ENCODE measurements at places on chromosomes 2 and 18.

- no peak for DNase-seq
Measured at GRCh38 chr2:96599941-96600340, 38.2 kb downstream of the KANSL3 start.

DNA sequence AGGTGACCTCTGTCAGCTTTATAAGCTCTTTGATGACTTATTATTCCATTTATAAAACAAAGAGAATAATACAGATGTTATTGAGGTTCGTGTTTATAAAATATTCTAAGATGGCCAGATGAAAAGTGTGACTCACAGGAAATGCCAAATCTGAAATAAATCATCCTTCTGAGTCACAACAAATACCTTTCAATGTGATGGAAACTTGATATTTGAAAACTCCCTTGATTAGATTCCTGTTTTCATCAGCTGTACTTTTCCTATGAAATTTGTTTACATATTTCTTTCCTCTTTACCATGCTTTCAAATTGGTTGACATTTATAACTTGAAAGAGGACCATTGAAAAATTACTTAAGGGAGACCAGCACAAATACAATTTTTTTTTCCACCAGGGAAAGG, 30.6 kb upstream of the PPP1R1C start:
- DNase-seq = no peak

DNA sequence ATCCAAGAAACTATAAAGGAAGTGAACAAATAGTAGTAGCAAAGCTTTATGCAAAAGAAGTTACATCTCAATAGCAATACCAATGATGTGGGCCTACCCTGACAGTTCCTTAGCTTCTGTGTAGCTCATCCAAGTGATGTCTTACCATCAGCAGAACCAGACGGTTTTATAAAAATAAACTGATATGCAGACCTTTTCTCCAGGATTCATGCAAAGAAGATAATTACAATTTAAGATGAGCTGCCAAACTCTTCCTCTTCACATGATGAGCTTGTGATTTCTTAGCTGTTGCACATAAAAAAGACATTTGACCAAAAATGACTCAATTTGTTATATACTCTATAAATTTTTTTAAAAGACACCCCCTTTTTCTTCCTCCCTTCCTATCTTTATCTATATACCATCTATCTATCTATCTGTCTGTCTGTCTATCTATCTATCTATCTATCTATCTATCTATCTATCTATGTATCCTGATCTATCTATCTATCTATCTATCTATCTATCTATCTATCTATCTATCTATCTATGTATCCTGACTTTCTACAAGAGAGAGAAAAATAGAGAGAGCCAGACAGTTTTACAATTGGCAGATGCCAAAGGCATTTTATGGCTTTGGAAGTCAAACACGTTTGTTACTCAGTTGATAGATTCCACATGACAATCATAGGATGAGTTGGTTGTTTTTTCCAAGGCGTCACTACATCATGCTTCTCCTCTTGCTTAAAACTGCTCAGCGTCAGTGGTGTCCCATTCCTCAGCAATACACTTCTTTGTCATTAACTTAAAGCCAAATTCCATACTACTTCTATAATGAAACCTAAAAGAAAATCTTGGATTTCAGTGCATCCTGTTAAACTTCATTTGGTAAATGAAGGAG, 65.9 kb upstream of the ACTR3 start:
- no peak for DNase-seq

DNA sequence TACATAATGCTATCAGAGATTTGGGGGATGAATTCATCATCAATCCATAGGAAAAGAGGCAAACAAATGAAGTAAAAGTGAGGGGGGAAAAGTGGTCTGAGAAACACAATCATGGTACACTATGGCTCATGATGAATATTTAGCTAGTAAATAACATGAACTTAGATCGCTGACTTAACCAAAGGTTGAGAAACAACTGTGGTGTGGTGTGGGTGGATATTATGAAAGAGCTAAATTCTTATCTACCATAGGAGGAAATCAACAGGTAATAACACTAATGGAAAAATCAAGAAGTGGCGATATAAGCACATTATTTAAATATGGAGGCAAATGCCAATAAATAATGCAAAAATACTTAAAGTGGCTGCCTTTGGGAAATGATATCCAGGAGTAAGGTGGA, 12.2 kb upstream of the TPRKB start:
- DNase-seq = no peak

DNA sequence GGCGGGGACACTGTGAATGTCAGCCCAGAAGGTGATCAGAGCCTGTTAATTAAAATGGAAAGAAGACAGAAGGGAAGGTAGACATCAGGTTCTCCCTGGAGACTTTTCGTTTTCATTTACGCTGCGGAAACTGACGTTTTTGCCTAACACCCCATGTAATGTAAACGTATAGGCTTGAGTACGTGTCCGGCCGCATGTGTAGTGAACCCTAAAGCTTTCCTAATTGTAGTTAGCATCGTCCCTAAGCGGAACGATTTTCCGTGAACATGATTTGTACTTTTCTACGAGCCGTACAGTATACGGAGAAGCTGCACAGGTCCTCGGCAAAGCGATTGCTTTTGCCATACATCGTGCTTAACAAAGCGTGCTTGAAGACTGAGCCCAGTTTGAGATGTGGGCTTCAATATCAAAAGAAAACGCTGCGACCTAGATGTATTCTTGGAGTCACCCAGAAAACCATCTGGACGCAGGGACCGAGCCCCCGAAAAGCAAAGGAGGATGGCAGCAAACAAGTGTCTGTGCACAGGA, 284 bp downstream of the TIMM21 start:
- no peak for DNase-seq

GRCh38 chr2:136234261-136234660, 116.3 kb upstream of the CXCR4 start:
- DNase-seq = no peak

DNA sequence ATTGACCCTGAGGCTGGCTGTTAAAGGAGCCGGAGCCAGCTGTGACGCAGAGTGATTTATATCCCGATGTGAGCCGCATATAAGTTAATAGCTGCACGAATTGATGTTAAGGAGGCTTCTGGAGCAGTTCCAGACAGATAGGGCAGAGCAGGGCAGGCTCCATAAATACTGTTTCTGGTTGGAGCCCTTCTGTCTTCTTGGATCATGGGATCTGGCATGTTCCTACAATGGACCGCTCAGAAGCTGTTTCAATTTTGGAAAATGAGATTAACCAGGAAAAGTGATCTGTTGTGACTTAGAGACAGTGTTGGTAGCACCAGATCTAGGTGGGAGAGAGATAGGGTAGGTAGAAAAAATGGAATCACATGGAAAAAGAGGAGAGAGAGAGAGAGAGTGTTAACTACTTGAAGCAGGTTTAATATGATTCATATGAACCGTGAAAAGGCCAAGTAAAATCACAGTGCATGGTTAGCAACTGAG, 4.8 kb upstream of the IGFBP5 start:
- DNase-seq = no peak

GRCh38 chr18:37327063-37327577, 238.5 kb downstream of the CELF4 start:
- no peak for DNase-seq

DNA sequence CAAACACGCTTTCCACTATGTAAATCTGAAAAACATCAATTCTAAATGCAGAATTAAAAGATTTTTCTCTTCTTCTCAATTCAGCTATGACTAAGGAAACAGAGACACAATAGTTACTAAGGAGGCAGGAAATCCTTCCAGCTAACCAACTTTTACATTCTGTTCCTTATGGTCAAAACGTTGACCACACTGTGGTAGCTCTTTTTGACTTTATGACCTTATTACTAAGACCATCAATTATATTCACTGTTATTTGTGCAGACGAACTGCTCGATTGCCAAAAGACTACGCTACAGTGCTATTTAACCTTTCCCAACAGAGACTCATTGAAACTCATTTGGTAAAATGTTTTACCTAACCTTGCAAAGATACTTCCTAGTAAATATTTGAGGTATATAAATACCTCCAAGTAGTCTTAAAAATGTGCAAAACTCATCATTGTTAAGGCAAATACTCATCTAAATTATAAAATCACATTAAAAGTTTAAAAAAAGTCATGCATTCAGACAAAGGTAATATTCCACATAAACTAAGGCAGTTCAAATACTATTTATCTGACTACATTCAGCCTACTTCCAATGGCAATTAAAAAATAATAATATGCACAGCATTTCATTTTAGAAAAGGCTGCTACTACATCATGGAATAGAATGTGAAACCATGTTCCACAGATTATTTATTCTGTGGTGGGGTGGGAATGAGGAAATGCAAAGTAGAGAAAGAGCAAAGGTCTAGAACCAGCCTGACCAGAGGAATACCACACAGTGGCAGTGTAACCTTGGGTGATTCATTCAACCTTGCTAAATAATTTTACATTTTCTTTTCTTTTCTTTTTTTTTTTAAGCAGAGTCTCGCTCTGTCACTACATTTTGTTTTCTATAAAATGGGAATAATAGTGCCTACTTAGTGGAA, 139.9 kb downstream of the THADA start:
- DNase-seq = no peak

- DNase-seq = no peak
Measured at GRCh38 chr2:47062681-47063537, 92.2 kb downstream of the STPG4 start.

DNA sequence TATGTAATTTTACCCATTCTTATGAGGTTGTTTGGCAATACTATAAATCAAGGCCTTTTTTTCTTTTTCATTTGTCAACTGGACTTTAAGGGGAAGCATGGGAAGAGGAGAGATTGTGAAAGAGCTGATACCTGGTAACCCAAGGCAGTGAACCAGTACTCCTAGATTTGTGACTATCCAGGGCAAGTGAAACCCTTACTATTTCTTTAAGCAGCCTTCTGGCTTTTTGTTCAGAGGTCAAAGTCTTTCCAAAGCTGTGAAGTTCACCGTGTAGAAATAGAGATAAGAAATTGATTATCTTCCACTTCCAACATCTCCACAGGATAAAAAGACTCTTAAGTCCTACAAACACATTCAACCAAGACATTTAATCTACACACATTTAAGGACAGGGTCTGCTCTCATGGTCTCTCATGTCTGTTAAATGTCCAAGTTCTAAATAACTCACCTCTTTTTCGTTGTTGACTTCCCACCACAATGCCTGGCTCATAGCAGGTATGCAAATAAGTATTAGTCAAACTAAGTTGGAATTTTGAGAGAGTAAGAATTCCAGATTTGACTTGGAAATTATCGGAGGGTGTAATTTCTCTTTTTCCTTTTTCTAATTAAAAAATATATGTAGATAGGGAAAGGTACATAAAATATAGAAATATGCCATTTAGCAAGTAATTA, 485.8 kb downstream of the STK39 start:
- no peak for DNase-seq

DNA sequence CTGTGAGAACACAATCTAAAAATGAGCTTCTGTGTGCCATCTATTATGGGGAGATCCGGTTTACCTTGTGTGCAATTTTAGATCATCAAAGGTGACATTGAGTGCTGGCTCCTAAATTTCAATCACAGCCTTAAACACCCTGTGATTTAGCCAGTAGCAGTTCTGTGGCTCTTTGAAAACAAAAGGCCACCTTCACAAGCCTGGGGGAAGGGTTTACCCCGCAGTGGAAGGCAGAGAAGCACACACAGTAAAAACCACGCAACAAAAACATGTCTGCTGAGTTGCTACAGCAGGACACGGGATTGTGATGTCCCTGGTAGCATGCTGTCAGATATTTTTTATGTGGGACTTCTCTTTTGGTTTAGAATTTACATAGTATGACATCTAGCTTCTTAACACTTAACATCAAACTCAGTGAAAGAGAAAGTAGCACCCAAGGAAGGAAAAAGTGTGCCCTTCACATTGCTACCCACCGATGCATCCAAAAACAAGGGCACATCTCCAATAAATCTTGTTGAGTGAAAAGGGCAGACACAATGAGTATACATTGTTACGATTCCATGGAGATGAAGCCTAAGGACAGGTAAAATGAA, 56.1 kb upstream of the RNF152 start:
- DNase-seq = no peak

DNA sequence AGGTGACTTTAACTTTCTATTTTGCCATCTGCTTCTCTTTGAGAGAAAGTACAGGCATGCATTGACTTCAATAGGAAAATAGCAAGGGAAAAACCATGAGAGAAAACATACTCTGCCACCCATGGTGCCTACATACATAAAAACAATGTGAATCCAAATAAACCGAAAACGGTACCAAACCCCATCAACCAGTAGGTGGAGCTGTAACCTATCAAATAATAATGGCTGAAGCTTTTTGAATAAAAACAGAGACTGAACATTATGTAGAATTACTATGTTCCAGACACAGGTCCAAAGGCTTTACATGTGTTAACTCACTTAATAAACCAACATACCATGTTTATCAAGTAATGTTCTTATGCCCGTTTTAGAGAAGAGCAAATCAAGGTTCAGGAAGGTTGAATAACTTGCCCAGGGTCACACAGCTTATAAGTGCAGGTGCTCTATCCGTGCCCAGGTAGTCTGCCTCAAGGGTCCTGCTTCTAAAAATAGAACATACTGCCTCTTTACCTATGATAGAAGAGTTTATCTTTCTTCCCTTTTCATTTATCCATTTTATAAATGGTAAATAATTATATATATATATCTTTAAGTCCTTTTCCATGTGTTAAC, 293.9 kb upstream of the SYT4 start:
- no peak for DNase-seq

DNA sequence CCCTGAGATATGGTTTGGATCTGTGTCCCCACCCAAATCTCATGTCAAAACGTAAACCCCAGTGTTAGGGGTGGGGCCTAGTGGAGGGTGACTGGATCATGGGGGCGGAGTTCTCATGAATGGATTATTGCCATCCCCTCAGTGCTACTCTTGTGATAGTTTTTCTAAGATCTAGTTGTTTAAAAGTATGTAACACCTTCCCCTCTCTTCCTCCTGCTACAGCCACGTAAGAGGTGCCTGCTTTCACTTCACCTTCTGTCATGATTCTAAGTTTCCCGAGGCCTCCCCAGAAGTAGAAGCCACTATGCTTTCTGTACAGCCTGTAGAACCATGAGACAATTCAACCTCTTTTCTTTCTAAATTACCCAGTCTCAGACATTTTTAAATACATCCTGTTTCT, 16.9 kb downstream of the PUM2 start:
- DNase-seq = no peak

DNA sequence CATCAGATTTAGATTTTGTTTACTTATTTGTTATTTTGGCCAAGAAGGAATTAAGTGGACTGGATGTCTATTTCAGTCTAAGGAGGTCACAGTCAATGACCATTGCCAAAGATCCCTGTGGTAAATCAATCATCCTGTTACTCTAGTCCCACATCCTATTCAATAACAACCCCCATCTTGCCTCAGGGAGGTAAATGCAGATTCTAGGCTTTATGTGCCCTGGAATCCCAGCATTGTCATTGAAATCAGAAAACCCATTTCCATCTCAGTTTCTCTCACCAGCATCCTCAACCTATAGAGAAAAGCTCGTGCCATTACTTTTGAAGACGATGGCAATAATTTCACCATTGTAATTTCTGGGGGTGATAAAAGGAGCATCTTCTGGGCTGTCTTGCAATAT, 71.8 kb downstream of the SKA1 start:
- DNase-seq = no peak

DNA sequence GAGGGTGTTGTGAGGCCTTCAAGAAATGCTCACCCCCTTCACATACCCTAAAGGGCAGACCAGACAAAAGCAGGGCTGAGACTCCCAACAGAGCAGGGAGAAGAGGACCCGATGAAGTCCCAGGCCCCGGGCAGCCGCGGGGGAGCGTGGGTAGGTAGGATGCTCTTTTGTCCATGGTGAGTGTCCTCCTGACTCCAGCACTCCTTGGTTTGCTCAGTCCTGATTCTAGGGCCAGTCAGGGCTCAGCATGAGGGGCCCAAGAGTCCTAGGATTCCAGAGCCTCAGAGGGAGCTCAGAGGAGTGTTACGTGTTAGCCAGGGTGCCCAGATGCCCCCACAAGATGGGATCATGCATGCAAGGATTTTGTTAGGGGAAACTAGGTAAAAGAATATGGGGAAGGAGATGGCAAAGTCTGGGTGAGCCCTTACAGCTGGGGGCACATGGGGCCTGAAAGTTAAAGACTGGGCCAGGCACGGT, 64.8 kb downstream of the SMAD7 start:
- DNase-seq = no peak

Measured in stimulated activated CD4-positive, alpha-beta T cell treated with anti-CD3 and anti-CD28 coated beads, Interleukin-1b, Interleukin-23, amount 100 ng/mL, for 1 hour (primary cell).